GM23248 (cell line): ENCODE measurements at places on chromosomes 16 and 17. TPM values are rescaled to one million over a fixed set of nuclear protein-coding genes. Genes with fewer than 3 reads are reported as not detected.

GRCh38 chr17:56317351-56318208, 164.3 kb downstream of the ANKFN1 start:
- DNase-seq: no peak

GRCh38 chr16:78513838-78514237, 414.4 kb downstream of the WWOX start:
- no peak for DNase-seq

- DNase-seq: no peak
Measured at GRCh38 chr16:85256190-85256739, 144.0 kb upstream of the CIBAR2 start.

DNA sequence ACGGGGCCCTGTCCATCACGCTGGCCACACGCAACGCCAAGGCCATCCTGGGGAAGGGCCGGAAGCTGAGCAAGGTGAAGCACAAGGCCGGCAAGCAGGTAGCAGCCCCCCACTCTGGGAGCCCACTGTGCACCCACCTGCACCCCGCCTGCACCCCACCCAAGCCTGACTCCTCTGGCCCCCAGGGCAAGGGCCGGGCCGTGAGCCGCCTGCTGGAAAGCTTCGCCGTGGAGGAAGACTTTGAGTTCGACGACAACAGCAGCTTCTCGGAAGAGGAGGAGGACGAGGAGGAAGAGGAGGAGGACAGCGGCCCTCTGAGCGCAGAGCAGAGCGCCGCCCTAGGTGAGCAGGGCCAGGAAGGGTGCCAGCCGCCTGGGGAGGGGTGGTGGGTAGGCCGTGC, 54.0 kb downstream of the ACTG1 start:
- DNase-seq: no peak

- DNase-seq: no peak
Measured at GRCh38 chr16:57132470-57132869, 40.1 kb downstream of the CPNE2 start.

DNA sequence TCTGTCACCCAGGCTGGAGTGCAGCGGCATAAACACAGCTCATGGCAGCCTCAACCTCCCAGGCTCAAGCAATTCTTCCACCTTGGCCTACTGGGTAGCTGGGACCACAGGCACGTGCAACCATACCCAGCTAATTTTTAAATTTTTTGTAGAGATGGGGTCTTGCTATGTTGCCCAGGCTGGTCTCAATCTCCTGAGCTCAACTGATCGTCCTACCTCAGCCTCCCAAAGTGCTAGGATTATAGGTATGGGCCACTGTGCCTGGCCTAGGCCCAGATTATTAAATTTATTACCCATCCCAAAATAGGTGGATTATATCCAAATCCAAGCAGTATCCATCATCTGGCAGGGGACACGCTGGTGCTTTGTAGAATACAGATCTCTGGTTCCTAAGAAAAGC, 53.8 kb downstream of the METTL16 start:
- DNase-seq: no peak

GRCh38 chr16:7849841-7850240, 517.2 kb downstream of the RBFOX1 start:
- no peak for DNase-seq

- peak; percentile 60 for DNase-seq
Measured at GRCh38 chr17:39364236-39365025, 37.0 kb downstream of the FBXL20 start.

DNA sequence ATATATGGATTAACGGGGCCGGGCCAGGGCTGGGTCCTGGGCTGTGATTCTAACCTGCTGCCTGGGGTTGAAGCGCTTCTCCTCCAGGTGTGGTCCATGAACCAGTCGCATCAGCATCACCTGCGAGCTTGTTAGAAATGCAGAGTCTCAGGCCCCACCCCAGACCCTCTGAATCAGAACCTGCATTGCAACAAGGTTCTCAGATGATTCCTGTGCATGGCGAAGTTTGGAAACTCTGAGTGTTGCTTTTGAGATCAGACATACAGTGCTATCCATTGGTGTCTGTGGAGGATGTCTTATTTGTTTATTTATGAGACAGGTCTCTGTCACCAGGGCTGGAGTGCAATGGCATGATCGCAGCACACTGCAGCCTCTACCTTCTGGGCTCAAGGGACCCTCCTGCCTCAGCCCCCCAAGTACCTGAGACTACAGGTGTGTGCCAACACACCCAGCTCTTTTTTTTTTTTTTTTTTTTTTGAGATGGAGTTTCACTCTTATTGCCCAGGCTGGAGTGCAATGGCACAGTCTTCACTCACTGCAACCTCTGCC, 99.8 kb downstream of the PITPNC1 start:
- DNase-seq: peak; percentile 18

DNA sequence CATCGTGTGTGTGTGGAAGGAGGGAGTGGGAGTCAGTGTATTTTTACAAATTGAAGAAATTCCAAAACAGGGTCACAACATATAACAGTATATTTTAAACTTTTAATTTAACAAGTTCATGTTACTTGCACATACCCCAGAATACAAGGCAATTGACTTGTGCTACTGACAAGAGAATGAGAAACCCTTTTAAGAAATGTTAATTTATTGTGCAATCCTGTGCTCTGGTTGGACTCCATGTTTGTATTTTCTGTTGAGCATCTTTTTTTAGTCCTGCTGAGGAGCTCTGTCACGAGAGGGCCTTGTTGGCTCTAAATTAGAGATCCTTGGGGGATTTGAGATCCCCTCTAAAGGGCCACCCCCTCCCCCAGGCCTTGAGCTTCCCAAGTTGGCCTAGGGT, 1.1 kb upstream of the EMP2 start:
- DNase-seq: peak; percentile 37

GRCh38 chr16:21626659-21627277, 25.6 kb downstream of the IGSF6 start:
- peak; percentile 98 for DNase-seq

GRCh38 chr17:8939496-8940334, 25.8 kb downstream of the PIK3R5 start:
- no peak for DNase-seq

- DNase-seq: no peak
Measured at GRCh38 chr17:1786708-1787107, 24.8 kb downstream of the SERPINF1 start.

The HOXB9 gene
- total RNA-seq: not detected in 2 replicates

The FMNL1 gene
- total RNA-seq: 4.2 and 10.5 TPM in 2 replicates

The GAST gene
- total RNA-seq: not detected in 2 replicates
